ENCODE measurements at places on chromosomes 2 and 18.

GRCh38 chr2:158667586-158667985 lies 127.5 kb upstream of the DAPL1 start:
- DNase-seq, result no peak

DNA sequence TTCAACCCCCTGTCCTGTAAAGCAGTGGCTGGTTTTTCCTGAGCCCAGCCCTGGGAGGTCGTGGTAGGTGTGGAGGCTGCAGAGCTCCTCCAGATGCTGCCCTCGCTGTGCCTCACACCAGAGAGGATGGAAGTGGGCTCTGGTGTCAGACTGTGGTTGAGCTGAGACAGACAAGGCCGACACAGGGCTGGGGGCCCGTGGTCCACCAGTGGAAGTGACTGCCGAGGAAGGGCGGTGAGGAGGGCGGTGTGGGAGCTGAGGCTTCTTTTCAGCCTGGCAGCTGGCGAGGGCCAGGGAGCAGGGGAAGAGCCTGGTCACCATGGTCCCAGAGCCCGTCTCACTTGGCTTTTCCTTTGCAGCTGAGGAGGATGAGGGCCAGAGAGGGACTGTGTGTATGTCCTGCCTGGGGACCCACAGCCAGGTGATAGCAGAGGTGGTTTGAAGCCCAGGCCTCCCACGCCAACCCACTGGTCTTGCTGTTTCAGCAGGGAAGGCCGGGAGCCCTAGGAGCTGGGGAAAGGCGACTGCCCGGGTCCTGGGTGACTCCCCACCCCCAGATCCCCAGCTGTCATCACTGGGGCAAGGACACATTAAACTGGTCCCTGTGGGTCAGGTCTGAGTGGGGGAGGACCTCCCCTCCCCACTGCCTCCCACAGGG lies 8.5 kb downstream of the SFTPB start:
- no peak for DNase-seq

GRCh38 chr2:99487906-99488305 lies 1.9 kb downstream of the REV1 start:
- DNase-seq, result no peak

DNA sequence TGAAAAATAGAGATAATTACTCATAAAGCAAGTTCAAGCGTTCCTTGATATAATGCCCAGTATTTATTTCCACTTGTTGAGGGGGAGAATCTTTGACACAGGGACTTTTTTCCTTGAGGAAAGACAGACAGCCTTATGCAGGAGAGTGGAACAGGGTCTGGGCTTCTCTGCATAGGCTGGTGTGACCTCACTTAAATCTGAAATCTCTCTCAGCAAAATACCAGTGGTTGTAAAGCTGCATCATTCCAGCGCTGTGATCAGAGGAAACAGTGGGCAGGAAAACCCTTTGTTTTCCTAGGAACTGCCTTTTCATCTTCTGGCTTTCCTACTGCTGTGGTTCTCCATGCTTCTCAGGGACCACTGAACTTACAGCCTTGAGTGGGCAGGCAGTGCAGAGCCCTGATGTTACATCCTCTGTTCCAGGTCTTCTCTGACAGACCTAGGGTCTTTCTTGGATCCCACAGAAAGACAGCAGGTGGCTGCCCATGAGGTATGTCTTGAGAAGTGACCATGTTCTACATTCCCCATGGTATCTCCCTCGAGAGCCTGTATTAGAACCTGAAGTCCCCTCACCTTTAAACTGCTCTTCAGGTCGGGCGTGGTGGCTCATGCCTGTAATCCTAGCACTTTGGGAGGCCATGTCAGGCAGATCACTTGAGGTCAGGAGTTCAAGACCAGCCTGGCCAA lies 17.6 kb upstream of the MAP4K4 start:
- no peak for DNase-seq

DNA sequence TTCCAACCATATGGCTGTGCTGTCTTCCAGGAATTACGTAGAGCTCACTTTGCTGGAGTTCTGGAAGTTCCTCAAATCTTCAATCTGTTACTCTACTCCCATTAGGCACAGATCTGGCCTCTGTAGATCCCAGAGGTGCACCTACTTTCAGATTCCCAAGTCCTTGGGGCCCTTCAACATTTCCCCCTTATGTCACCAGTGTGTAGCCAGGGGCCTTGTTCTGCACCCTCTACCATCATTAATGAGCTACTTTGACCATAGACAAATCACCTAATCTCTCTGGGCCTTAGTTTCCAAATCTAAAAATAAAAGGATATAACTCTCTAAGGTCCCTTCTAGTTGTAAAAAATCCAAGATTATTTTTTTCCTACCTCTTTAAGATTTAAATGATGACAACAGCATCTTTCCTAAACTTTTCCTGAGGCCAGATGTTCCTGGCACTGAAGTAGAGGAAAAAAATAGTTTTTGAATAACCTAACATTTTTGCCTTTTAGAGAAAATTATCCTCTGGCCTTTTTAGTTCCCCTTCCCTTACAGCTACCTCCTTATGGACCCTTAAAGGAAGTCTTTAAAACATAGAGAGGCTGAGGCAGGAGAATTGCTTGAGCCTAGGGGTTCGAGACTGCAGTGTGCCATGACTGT lies 31.0 kb upstream of the WIPF1 start:
- no peak for DNase-seq

- no peak for DNase-seq
These were observed 91.3 kb downstream of the TNS1 start for GRCh38 chr2:217911283-217912097.

GRCh38 chr18:26215247-26215970 lies 10.8 kb upstream of the TAF4B start:
- no peak for DNase-seq

Data from stimulated activated CD8-positive, alpha-beta memory T cell treated with anti-CD3 and anti-CD28 coated beads, Interleukin-7, amount 100 ng/mL, for 48 hours (primary cell).